Fibroblast of pulmonary artery (primary cell): ENCODE measurements at places on chromosomes 4 and X.
A peak's percentile ranks its signal among the peaks of the same experiment; 100 is the strongest.

- no peak for DNase-seq
These were observed 158.7 kb downstream of the TBX22 start for GRCh38 chrX:80173261-80173660.

DNA sequence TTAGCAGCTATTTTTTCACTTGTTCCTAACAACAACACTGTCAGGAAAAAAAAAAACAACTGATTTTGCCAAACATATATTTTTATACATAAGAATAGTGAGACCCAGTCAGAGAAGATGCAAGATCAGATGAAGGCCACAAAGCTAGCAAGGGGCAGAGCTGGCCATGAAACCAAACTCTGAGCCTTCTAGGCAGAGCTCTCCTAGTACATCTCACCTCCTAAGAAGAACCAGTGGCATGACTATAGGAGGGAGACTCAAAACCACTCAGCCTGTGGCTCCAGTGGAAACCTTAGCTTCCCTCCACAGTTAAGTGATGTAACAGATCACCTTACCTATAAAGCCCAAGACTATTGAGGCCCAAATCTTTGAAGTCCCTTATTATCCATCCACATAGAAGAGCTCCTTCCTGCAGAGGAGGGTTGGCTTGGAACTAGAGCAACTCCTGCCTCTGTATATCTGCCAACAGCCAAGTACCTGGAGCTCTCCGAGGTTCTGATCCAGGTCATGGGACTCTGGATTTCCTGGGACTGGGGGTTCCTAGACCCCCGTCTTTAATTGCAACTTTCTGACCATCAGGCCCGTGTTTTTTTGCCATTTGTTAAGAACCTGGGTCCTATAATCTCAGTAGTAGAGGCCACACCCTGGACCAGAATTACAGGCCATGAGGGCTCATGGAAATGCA is 136.5 kb downstream of the SH3KBP1 start:
- peak; percentile 10 for DNase-seq

DNA sequence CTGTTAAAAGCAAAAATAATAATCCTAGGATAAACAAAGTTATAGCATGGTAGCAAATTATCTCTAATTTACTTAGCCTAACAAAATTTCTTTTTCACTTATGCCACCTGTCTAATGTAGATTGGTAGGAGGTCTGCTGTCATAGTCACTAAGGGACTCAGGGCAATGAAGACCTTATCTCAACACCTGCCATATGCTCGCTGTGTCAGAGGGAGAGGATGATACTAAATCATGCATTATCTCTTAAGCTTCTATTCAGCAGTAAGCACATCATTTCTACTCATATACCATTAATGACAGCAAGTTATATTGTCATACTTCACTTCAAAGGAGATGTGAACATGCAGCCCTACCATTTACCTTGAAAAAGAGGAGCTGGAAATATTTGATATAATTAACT is 44.1 kb downstream of the AFM start:
- no peak for DNase-seq

DNA sequence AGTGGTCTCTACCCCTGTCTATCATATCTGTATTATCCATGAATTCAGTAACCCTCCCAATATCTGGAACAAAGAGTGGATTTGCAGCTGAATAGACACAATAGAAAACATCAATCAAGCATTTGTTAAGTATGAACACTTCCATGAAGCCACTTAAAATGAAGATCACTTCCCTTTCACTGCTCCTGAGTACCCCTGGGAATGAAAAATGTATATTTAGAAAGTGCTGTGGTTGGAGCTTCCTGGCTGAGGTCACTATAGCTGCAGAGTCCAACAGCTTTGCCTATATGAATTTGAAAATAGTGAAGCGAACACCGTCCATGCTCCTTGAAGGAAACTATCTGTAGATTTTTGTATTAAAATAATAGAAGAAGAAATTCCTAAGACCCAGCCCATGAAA is 227.0 kb downstream of the DTHD1 start:
- DNase-seq = no peak

- DNase-seq = no peak
These were observed 37.2 kb downstream of the ADAMTS3 start for GRCh38 chr4:72531768-72532290.

- no peak for DNase-seq
These were observed 14.3 kb downstream of the ZRSR2 start for GRCh38 chrX:15804563-15804962.
